ENCODE measurements at places on chromosomes 12 and 14.

DNA sequence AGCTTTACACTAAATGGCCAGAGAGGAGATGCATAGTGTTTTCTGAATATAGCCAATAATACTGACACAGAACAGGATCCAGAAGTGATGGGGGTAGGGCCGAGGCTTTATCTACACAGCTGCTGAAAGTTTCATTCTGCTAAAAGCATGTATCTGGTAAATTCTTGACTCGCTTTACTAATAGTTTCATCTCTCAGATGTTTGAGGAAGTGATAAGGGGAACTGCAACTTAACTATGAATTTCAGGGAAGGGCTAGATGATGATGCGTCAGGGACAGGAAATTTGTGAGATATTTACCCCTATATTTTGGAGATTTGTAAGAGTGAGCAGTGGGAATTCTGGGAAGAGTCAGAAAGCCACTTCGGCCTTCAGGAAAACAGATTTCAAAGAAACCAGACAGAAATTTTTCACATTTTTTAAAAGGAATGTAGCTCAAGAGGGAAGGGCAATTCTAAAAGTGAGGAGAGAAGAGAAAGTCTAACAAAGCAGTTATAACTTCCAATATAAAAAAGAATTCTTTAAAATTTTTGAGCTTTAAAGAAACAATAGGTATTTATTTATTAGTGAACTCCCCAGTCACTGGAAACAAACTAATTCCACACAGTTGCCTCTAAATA, 243.1 kb downstream of the BCAT1 start:
- DNase-seq: no peak

- DNase-seq: no peak
Measured at GRCh38 chr12:517538-517937, 57.8 kb downstream of the B4GALNT3 start.

GRCh38 chr12:81078469-81079196, 754 bp downstream of the ACSS3 start:
- no peak for DNase-seq

DNA sequence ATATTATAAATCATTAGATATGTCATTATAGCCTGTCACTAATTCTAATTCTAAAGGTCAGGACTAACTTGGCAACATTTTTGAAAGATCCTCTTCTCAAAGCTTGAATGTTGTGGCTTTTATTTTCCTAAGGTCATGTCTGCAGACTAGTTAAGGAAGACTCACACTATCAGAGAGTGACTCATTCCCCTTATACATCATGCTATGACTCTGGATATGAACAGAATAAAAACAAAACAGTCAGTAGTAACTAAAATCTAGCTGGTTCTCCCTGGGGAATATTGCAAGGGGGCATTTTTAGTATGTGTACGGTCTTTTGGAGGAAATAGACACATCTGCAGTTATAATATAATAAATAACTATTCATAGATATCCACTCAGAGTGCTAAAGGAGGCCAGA, 170.6 kb downstream of the SLC2A13 start:
- DNase-seq: no peak

- DNase-seq: peak; percentile 22
Measured at GRCh38 chr14:75254381-75254822, 24.2 kb upstream of the FOS start.

DNA sequence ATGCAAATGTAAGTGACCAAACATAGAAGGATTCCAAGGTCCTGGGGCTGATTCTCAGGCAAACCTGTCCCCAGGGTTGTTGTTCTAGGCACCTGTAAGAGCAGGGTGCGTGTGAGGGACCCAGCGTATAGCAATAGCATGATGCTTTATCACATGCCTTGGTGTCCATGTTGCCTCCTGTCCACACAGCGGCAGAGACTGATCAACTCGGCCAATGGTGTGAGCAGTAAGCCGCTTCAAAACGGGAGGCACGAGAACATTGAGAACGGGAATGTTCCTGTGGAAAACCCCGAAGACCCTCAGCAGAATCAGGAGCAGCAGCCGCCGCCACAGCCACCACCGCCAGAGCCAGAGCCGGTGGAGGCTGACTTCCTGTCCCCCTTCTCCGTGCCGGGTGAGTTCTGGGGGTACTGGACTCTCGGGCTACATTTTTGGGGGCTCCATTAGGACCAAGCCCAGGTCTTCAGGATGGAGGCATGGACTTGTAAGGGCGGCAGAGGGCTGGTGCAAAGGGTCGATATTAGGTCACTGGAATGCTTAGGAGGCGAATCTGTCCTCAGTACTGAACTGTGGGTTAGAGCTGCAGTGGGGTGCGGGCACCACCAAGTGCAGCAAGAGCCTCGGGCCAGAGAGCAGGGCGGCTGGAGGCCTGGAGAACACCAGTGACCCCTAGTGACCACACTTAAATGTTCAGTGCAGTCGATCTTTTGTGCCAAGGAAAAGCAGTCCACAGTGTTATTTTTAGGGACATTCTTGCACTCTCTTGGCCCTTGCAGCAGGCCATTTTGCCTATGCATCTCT, 57.2 kb upstream of the RIN3 start:
- peak; percentile 7 for DNase-seq

DNA sequence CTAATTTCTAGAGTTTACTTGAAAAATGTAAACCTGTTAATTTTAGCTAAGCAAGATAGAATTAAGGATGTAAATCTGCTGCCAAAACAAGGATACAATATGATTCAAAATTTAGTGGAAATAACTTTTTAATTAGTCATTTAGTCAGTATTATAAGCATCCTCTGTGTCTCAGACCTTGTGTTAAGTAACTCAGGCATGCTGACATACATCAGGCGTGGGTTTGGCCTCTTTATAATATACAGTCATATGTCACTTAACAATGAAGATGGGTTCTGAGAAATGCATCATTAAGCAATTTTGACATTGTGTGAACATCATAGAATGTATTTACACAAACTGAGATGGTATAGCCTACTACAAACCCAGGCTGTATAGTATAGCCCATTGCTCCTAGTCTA, 386.9 kb downstream of the ZFP36L1 start:
- DNase-seq: no peak

- no peak for DNase-seq
Measured at GRCh38 chr12:54428050-54429013, 9.3 kb upstream of the ITGA5 start.

DNA sequence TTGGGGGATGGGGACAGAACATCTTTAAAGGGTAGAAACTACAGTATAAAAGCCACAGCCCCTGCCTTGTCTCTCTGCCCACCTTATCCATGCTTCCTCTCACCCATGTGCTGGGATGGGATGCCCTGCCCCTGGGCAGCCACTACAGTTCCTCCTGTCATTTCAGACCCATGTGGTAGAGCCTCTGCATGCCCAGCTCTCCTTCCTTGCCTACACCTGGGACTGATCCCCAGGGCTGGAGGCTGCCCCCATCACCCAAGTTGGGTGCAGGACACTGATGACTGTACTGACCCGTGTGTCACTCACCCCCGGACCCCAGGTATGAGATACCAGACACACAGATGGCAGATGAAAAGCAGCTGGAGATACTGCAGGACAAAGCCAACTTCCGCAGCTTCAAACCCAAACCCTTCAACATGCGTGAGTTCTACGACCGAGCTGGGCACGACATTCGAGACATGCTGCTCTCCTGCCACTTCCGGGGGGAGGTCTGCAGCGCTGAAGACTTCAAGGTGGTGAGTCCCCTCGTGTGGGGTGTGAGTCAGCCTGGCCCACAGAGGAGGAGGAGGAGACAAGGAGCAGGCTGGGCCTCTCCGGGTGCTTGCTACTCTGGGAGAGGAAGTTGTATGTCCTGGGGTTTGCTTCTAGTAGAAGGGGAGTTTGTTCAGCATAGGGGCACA, 2.2 kb downstream of the ASIC1 start:
- no peak for DNase-seq

DNA sequence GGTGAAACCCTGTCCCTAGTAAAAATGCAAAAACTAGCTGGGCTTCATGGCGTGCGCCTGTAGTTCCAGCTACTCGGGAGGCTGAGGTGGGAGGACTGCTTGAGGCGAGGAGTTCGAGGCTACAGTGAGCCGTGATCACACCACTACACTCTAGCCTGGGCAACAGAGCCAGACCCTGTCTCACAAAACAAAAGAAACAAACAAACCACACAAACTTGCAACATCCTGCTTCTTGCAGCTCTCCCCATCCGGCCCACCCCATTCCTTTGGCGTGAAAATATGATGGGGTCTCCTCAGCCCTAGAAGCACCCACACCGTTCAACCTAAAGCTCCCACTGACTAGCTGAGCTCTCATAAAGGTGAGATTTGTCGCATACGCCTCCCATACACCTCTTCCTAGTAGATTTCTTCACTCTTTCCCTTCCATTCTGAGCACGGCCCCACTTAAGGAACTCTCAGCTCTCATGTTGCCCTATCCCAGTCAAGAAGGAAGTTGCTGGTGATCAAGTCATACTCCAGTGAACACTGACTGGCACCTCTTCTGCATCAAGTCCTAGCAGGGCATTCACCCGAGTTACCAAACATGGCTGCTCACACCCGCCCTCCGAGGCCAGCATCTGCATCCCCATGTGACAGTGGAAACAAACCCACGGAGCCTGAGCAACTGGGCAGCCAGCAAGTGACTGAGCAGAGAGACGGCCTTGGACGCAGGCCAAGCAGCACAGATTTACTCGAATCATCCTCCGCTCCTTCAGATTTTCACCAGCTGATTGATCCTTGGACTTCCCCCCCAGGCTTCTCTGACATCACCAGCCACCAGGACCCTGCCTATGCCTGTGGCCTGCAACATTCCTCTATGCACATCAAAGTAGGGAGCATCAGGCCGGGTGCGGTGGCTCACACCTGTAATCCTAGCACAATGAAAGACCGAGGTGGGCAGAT, 18.9 kb upstream of the CD27 start:
- no peak for DNase-seq

GRCh38 chr12:118271183-118271582, 101.5 kb downstream of the TAOK3 start:
- no peak for DNase-seq

GRCh38 chr14:102103062-102103695, 16.3 kb upstream of the HSP90AA1 start:
- no peak for DNase-seq

GRCh38 chr14:21486640-21487087, 9.7 kb downstream of the TOX4 start:
- no peak for DNase-seq

- DNase-seq: no peak
Measured at GRCh38 chr14:51298895-51299294, 58.8 kb downstream of the TMX1 start.

DNA sequence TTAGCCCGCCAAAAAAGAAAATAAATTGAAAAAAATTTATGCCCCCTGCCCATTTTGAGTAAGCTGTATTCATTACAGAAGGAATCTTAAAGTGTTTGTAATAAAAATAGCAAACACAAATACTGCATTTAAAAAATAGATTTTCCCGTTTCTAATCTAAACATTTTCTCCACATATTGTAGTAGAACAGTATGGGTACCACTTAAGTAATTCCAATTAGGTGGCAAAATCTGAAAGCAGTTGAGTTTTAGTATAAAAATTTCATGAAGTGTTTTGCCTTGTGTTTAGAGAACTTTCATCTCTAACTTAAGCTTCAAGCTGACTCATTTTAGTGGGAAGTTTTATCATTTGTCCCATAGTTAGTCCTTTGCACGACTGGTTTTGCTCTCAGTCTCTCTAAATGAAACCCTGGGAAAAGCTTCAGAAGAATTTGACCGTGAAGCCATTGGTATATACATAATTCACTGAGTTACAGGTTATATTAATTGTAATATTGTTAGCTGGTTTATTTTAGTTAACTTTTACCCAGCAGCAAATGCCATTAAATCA, 214.6 kb downstream of the ERC1 start:
- DNase-seq: no peak

DNA sequence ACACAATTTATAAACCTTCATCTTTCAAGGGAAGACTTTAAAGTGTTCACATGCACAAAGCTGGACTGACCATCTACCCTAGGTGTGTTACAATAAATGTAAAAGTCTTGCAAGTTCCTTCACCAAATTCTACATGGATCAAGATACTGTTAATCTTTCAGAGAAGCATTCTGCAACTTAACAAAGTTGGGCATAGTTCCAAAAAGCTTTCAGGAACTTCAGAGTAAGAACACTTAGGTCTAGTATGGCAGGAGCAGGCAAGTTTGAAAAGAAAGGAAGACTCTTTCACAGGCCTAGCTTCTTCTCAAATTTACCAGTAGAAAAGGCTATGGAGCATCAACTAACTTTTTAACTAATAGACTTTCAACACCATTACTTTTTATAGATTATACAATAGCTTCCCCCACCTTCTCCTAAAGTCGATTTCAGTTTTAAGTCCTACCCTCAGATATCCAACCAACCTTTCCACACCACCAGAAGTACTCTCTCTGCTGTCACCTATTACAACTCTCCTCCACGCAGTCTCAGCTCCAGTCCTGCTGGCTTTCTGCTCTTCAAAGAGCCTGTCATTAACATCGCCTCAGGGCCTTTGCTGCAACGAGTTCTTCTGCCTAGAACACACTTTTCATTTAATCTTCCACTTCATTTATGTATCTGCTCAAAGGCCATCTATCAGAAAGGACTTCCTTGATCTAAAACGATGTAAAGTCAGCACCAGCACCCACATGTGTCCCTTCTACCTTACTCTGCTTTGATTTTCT, 333.9 kb downstream of the CEP128 start:
- no peak for DNase-seq

GRCh38 chr12:39510001-39510400, 67.1 kb upstream of the KIF21A start:
- no peak for DNase-seq

- no peak for DNase-seq
Measured at GRCh38 chr14:63974176-63974575, 121.4 kb downstream of the SYNE2 start.

- no peak for DNase-seq
Measured at GRCh38 chr12:120283318-120283717, 8.4 kb downstream of the RNU4-2 start.

- no peak for DNase-seq
Measured at GRCh38 chr12:62763861-62764645, 170.9 kb downstream of the PPM1H start.

DNA sequence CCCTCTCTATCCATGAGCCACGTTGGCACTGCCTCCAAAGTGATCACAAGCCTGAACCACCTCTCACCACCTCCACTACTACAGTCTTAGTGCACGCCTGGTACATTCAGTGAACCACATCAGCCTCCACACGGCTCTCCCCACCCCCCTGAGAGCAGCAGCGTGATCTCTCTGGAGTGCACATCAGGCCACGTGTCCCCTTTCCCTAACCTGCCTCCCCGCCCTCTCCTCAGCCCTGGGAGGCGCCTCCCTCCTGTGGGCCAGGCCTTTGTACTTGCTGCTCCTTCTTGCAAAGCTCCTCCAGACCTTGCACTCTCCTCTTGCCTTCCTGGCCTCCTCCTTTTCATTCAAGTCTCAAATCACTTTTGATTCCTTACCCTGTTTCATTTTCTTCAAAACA, 49.8 kb downstream of the SLC6A12 start:
- DNase-seq: peak; percentile 53

- DNase-seq: no peak
Measured at GRCh38 chr12:9124383-9125031, 8.8 kb upstream of the A2M start.

- no peak for DNase-seq
Measured at GRCh38 chr12:25020621-25021243, 71.8 kb upstream of the BCAT1 start.

DNA sequence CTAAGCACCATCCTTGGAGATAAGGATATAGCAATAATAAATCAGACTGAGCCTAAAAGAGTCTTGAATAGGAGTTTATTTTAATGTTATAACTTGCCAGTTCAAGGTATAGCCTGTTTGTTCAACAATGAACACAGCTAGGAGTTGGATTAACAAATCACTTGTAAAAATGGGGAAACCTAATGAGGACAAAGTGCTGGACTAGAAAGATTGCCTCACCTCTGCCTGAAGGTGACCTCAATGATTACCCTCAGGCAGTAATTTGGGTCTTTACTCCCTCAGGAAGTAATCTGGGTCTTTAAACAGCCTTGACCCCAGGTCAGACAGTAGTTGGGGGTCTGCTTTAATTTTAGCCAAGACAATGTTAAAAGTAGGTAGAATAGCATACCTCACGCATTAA, 35.5 kb upstream of the CDKL1 start:
- no peak for DNase-seq
